ENCODE measurements at places on chromosomes 7 and 10.

- peak; percentile 37 for DNase-seq
These were observed 246.7 kb downstream of the KLF6 start for GRCh38 chr10:3538291-3538655.

- peak; percentile 17 for DNase-seq
These were observed 286.5 kb downstream of the DOCK4 start for GRCh38 chr7:111919631-111920179.

- no peak for DNase-seq
These were observed 118.2 kb downstream of the PTPN20 start for GRCh38 chr10:47029181-47030009.

DNA sequence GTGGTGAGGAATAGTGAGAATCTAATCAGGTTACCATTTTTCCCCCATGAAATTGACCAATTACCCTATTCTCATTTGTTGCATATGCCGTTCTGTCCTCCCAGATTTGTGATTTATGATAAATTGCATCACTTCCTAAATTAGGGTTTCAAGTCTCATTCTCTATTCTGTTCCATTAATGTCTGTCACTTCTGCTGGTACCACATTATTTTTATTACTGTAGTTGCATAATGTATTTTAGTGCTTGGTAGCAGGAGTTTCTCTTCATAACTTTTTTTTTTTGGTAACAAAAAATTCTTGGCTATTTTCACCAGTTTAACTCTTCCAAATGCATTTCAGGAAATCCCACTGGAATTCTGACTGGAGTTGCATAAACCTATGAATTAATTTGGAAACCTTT lies 44.0 kb upstream of the FAM133B start:
- no peak for DNase-seq

Measured in EL (cell line).